Kidney (tissue), 22 donors: ENCODE measurements at places on chromosomes 5 and 9.

GRCh38 chr5:107570181-107570580 lies 100.6 kb downstream of the EFNA5 start:
- no peak for DNase-seq

DNA sequence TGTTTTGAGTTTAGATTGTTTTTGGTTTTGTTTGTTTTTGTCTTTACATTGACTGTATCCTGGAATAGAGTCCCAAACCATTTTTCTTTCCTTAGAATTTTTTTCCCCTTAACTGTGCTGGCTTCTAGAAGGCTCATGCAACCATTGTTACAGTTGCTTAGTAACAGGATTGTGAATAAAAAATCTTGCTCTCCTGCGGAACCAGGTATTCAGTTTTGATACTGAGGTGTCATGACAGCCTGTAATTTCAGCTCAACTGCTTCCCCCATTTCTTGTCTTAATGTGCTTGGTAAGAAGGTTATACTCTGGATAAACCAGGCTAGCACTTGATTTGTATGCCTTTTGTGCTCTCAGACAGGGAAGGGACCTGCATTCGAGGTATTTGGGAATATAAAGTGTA lies 42.1 kb downstream of the FOCAD start:
- DNase-seq: no peak

DNA sequence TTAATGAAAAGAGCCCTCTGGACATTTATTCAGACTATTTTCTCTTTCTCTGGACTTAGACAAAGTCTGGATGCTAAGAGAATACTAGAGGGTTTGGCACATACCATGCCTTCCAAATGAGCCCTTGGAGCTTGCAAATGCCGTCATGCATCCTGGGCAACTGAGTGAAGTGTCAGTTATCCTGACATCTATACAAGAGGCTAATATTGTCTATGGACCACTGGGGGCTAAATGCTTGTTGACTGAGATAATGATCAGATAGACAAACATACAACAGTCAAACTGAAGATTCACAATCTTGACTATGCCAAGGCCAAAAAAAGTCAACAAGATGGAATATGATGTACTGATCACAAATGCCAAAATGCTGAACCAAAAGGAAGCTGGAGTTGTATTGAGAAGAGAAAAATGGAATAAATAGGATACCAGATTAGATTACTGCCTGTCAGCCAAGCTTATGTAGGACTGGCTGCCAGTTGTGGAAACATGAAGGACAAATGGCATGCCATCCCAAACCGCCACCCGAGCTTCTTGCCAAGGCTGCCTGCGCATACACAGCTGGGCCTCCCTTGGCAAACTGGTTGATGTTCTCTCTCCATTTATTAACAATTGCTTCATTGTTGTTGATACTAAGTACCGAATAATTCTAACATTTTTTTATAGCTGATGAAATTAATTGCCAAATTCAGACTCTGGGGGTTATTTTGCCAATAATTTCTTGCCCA lies 240.1 kb upstream of the GRAMD2B start:
- no peak for DNase-seq

GRCh38 chr5:96969366-96969765 lies 33.5 kb downstream of the LNPEP start:
- no peak for DNase-seq

DNA sequence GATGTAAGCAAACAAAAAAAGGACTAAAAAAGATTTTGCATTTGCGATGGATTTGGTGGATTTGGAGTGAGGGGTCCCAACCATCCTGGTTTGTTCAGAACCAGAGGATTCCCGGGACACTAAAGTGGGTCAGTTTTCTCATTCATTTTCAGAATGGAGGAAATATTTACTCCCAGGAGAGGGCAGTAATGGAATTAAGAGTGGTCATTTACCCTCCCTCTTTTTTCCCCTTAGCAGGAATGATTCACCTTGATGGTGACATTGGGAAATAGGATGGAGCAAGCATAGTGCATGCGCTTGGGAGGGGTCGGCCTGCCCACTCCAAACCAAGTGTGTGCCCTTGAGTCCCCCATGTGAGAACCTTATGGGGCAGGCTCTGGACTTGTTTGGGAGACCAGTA lies 164.2 kb upstream of the PUM3 start:
- DNase-seq: no peak
